ENCODE measurements at places on chromosomes 2 and 18.

GRCh38 chr2:19373352-19373751 lies 14.9 kb upstream of the OSR1 start:
- no peak for DNase-seq

DNA sequence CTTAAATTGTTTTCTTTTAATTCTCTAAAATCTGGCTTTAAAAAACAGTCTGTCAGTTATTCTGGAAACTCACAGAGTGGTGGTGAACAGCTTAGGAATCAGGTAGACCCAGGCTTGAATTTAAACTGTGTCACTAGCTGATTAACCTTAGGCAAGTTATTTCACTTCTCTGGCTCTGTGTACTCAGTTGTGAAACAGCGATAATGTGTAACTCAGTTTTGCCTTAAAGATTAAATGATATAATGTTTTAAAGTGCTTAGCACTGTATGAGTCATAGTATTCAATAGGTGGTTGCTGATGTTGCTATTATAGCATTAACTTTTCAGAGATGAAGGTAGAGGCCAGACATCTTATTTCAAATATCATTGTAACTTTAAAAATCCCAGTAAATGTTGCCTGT lies 40.7 kb downstream of the PKP4 start:
- DNase-seq = no peak

DNA sequence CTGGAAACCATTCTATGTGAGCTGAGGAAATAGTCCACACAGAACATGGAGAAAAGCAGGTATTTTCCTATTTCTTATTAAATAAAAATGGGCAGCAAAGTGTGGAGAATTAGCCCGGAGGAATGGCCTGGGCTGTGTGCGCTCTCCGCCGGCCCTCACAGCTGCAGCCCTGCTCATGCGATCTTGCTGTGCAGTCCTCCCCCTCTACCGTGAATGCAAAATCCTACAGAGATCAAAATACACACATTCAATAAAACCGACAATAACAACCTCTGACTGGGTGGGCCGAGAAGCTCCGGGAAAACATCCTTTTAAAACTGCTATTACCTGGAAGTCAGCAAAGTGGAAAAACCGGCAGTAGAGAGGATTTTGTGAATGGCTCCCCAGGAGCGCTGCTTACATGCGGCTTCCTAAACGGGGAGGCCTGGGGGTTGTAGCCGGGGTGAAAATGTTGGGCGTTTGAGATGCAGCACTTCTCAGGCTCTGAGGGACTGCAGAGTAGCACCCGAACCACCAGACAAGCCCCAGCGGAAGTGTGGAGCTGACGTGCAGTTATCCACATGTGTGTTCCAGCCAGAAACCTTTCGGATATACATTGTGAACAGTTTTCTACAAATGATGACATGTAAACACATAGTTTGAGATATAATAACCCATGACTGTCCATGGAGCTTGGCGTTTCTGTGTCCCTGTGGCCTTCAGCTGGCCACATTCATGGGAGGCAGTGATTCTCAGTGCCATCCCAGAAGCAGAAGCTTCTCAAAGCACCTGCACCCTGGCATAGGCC lies 94.2 kb upstream of the ALKAL2 start:
- DNase-seq = no peak

DNA sequence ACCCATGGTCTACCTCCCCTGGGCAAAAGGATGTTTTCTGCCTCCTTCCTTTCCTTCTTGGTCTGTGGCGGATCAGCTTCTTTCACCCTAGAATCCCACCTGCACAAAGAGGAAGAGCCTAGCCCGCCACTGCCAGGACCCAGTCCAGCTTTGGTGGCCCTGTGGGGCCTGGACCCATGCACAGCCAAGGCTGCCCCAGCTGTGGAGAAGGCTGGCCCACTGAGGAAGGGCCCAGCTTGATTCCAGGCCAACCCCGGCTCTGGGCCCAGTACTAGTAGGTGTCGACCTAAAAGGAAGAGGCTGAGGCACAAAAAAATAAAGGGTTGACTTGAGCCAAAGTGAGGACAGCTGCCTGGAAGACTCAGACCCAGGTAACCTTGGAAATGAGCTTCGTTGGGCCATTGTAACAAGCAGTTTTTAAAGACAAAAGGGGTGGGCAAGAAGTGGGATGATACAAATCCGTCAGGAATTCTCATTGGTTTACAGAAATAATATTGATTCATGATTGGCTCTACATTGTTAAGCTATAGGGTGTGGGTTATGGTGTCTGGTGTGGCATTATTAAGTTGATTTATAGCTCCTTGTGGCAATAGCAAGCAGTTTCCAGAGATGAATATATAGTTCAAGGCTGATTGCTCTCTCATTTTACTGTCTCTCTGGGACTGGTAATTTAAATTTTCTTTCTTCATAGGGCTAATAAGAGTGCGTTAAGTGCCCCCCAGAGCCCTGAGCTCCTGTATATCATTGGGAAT lies 29.8 kb upstream of the MAL start:
- no peak for DNase-seq

- DNase-seq = peak; percentile 22
Observed at GRCh38 chr2:232781765-232782164, 5.4 kb upstream of the KCNJ13 start.

DNA sequence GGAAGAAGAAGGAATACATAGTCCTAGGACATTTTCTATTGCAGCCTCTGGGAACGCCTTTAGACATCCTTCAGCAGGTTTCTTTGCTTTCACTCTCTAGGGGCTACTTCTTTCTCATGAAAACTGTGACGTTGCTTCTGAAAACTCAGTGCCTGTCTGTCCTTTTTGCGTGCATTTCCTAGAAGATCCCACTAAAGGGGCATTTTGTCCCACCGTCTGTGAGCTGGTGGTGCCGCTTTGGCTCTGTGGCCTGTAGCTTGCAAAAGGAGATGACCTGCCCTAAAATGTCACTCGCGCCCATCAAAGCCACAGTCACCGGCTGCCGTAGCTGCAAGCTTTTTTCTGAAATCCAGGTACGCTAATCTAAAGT lies 579 bp downstream of the STAT4 start:
- no peak for DNase-seq

DNA sequence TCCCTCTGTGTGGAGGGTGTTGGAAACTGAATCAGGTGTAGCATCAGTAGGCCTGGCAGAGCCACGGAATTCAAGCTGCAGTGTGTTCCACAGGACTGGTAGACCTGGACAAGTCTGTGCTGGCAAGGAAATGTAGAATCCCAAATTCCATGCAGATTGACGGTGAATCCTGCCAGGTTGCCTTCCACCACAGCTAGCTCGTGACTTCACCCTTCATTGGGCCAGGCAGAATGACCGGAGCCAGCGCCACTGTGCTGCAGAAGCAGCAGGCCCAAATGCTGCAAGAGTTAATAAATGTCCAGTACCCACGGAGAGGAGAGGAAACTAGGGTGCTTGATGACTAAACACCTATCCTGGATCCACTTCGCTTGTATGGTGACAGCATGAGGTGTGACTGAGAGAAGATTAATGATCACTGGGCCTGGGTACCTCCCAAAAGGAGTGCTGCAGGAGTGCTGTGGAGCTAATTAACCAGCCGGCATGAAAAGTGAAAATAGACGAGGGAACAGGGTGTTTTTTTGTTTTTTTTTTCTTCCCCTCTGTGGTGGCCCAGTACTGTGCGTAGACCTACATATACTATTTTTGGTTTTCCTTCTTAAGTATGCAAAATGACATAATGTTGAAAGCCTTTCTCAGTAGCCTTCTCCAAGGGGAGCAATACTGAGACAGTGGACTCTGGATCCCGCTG lies 122.2 kb downstream of the TANC1 start:
- DNase-seq = peak; percentile 49

- DNase-seq = no peak
Observed at GRCh38 chr2:181231151-181231550, 226.0 kb upstream of the ITGA4 start.

GRCh38 chr2:64401529-64401880 lies 52.5 kb upstream of the LGALSL start:
- no peak for DNase-seq

- no peak for DNase-seq
Observed at GRCh38 chr18:75208155-75208835, 644 bp downstream of the PTGR3 start.

GRCh38 chr2:170323743-170324142 lies 145.8 kb downstream of the MYO3B start:
- DNase-seq = no peak

DNA sequence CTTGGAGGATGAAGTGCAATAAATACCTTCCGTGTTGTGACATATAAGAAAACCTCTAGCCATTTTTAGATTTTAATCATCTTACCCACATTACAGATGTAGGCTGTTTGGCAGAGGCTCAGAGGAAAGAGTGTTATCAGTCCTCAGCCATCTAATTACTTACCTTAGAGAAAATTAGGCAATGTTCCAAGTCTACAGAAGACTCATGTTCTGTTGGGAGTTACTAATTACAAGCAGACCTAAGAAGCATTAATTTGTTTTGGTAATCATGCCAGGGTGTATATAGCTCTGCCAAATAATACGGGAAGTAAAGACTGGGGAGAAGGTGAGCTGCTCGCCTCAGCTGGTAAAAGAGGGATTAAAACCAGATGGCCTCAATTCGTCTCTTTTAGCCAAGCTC lies 125.8 kb upstream of the PGAP1 start:
- DNase-seq = no peak

GRCh38 chr2:118246726-118247125 lies 158.5 kb downstream of the INSIG2 start:
- DNase-seq = no peak

- DNase-seq = no peak
Observed at GRCh38 chr18:57767259-57768050, 35.7 kb downstream of the ATP8B1 start.

- DNase-seq = no peak
Observed at GRCh38 chr18:74430806-74431571, 26.1 kb downstream of the DIPK1C start.

- no peak for DNase-seq
Observed at GRCh38 chr2:202426751-202427150, 50.6 kb downstream of the BMPR2 start.

DNA sequence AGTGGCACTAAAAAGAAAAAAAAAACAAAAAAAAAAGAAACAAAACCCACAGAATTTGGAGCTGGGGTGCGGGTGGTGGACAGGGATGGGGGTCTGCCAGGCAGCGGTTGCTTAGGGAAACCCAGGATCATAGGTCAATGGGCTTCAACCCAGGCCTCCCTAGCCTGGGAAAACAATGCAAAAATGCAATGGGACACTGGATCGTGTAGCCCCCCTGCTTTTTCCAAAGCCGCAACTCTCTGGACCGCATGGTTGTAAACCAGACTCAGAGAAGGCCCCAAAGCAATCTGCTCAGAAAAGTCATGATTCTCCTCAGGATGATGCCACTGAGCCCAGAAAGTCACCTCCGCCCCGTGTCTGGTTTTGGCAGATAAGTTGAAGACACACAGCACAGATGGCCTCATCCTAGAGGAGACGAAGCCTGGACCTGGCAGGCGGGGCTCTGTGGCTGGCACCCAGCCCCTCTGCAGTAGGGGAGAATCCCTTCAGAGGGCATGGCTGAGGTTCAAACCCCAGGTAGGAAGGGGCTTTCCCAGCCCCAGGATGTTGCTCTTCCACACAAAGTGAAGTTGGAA lies 5.1 kb downstream of the DLX2 start:
- no peak for DNase-seq

DNA sequence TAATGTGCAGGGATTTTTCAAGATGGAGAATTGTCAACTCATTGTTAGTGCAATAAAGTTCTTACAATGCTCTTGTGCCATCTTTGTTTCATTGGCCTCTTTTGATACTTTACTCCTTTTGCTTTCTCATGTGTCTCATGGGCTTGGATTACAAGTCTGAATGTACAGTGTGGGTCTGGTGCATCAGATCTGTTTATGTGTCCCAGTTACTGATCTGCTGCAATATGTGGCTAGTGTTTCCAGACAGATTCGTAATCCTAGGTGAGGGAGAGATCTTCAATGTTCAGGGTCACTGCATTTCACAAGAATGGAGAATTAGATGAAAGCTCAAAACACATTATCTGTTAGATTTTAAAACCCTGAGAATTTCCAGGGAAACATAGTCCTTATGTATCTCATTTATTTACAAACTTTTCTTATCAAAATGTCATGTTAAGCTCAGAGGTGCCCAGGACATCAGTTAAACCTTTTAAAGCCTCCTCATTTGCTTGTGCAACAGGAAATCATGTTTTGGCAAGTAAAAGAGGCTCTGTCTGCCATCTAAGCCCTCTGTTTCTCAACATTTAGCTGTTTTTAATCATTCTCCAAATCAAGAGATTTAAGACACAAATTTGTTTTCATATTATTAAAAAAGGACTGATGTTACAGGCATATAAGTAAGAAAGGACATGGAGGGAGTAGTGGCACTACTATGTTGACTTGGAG lies 108.1 kb downstream of the NUP35 start:
- no peak for DNase-seq

GRCh38 chr2:188647430-188648070 lies 326.6 kb upstream of the COL3A1 start:
- DNase-seq = no peak

DNA sequence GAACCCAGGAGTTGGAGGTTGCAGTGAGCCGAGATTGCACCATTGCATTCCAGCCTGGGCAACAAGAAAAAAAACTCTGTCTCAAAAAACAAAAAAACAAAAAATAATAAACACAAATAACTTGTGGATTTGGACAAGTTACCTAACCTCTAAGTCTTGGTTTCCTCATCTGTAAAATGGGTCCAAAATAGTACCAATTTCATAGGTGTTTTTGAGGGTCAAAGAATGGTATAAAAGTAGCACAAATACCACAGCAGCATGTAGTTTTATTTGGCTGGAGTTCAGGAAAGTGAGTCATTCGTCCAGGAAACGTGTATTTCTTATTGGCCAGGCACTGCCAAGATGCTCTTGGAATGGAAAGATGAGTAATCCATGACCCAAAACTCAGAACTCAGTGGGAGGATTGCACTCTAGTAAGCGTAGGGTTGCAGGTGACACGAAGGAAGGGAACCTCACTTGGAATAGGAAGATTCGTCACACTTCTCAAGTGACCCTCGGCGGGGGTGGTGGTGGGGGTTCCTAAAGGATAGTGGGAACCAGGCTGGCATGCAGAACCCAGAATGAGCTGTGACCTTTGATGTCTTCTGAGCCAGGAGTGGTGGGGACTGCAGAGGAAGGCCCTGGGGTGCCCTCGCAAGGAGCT lies 24.4 kb downstream of the GRHL1 start:
- DNase-seq = peak; percentile 86

GRCh38 chr2:20171445-20171977 lies 53.4 kb downstream of the SDC1 start:
- DNase-seq = no peak

- no peak for DNase-seq
Observed at GRCh38 chr2:177832611-177833433, 239.8 kb downstream of the PDE11A start.

GRCh38 chr2:27059141-27059820 lies 7.8 kb downstream of the AGBL5 start:
- DNase-seq = no peak

- no peak for DNase-seq
Observed at GRCh38 chr2:5661362-5661761, 30.8 kb upstream of the SOX11 start.

GRCh38 chr2:163207693-163208370 lies 369.3 kb upstream of the KCNH7 start:
- DNase-seq = no peak

Data from H54 (cell line).